ENCODE measurements at places on chromosomes 11 and 22. TPM values are rescaled to one million over a fixed set of nuclear protein-coding genes. Genes with fewer than 3 reads are reported as not detected.
A peak's percentile ranks its signal among the peaks of the same experiment; 100 is the strongest.

- peak; percentile 73 for DNase-seq
Observed at GRCh38 chr11:6646576-6646917, 9.1 kb downstream of the DCHS1 start.

DNA sequence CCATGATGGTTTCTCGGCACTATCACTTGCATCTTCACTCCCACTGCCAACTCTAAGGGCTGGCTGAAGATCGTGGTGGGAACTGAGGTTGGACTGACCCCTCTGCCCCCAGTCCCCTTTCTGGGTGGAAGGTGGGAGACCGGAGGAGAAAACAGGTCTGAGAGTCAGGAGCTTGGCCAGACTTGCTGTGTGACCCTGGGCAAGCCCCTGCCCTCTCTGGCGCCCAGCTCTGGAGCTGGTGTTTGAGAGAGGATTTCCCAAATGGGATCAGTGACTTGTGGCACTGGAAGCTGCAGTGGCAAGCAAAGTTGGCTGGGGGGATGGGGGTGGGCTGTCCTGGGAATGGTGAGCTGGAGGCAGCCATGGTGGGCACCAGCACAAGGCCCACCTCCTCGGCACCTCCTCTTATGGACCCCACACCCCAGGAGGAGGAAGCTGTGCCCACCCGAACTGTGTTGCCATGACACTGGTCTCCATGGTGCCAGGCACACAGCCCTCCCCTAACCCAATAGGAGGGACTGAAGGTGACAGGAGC, 6.5 kb upstream of the PDE2A start:
- no peak for DNase-seq

DNA sequence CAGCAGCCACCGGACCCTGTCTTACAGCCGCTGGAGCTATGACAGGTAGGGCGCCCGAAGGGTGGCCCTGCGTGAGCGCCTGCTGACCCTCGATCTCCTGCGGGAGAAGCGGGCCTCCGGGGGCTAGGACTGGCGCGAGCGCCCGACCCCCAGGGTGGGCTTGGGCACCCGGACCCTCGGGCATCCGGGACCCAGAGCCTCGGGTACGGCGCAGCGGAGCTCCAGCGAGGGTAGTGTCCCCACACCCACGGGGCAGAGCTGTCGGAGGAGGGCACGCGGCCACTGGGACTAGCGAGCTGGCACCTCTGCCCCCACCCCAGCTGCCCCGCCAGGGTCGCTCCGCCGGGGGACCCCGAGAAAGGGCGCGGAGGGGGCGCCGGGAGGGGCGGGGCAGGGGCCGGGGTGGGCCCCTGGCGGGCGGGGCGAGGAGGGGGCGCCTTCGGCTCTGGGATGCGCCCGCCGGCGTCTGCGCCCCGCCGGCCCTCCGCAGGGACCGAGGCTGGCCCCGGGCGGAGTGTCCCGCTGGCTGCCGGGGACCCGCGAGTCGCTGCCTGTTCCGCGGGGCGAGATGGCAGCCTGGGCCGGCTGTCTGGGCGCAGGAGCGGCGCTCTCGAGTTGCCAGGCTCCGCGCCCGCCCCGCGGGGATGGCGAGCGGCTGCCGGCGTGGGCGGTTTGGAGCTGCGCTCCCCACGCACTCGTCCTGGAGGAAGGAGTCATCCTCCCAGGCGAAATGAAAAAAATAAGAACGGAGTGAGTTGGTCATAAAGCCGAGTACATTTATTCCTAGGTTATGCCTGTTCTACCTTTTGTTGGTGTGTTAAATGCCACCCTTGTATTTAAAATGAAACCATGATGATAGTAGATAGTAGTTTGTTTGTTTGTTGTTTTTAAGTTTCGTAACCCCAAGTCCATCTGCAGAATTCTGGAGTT, 32.4 kb downstream of the EIF3F start:
- peak; percentile 59 for DNase-seq

- DNase-seq = no peak
Observed at GRCh38 chr11:17385926-17386325, 2.5 kb downstream of the KCNJ11 start.

- DNase-seq = no peak
Observed at GRCh38 chr11:131691181-131692041, 321.0 kb downstream of the NTM start.

- DNase-seq = no peak
Observed at GRCh38 chr22:26443901-26444690, 15.0 kb downstream of the ASPHD2 start.

GRCh38 chr11:120399307-120399706, 63.1 kb downstream of the ARHGEF12 start:
- DNase-seq = no peak

DNA sequence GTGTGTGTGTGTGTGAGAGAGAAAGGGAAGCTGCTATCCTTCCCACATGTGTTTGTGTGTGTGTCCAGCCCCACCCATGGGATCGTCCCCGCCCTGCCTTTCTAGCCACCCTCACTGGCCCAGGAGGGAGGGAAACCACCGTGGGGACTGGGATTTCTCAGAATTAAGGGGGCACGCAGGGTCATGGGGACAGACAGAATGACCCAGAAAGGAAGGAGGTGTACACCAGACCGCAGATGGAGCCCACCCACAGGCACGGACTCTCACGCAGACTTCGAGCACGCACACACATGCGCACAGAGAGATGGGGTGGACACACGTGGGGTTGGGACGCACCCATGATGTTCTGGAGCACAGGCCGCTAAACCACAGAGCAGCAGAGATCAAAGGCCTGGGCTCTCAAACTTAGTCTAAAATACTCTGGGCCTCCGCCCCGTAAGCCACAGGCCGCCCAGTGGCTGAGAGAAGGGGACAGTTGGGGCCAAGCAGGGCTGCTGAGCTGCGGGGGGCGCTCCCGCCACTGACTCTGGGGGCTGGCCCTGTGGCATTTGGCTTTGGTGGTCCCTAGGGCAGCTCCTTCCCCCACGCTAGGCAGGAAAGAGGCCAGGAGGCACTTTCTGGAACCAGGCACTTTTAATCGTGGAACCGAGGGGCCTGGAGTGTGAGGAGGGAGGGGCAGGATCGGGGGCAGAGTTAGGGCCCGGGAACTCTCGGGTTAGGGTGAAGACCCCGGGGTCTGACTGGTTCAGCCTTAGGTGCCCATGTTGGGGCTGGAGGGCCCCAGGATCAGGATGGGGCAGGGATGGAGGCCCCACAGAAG, 1.5 kb downstream of the IFITM5 start:
- peak; percentile 36 for DNase-seq

GRCh38 chr11:100857236-100858005, 170.3 kb downstream of the ARHGAP42 start:
- DNase-seq = no peak

- no peak for DNase-seq
Observed at GRCh38 chr22:20951932-20952380, 15.1 kb upstream of the AIFM3 start.

- no peak for DNase-seq
Observed at GRCh38 chr22:47307326-47307725, 544.9 kb downstream of the TBC1D22A start.

- DNase-seq = no peak
Observed at GRCh38 chr11:115469361-115469760, 34.9 kb downstream of the CADM1 start.

GRCh38 chr11:75826461-75827230, 11.6 kb downstream of the UVRAG start:
- no peak for DNase-seq

- DNase-seq = no peak
Observed at GRCh38 chr11:75632450-75632849, 36.4 kb downstream of the MAP6 start.

DNA sequence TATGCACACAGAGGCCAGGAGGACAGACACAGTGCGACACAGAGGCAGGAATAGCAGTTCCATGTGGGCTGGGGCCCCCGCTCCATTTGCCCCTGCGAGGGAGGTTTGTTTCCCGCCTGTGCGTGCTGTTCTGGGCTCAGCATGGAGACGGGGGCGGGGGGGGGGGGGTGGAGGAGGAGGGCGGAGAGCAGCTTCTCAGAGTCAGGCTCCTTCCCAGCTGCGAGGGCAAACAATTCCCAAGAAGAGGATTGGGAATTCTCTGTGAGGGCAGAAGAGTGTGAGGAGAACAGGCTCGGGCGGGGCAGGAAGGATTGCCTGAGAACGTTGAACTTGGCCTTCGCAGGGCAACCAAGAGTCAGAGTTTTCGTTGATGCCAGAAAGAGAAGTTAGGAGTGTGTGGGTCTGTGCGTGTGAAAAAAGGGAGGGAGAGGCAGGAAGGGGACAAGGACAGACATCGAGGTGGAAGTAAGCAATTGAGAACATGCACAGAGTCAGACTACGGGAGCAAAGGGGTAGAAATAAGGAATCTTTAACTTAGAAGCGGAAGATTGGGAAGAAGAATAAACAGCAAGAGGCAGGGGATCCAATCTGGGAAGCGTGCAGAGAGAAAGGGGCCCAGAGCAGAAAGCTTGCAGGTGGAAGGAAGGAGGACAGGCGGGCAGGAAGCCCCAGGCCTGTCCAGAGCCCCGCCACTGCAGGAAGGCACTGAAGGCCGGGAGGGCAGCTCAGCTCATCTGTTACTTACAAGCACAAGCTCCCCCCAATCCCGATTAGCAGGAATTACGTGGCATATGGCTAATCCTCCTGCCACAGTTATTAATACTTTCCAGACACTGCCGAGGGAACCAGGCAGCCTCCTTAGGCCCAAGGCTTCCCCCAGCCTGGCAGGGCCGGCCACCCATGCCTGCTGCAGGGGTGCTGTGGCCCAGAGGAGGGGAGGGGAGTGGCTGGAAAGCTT, 15.6 kb upstream of the JAM3 start:
- DNase-seq = no peak

DNA sequence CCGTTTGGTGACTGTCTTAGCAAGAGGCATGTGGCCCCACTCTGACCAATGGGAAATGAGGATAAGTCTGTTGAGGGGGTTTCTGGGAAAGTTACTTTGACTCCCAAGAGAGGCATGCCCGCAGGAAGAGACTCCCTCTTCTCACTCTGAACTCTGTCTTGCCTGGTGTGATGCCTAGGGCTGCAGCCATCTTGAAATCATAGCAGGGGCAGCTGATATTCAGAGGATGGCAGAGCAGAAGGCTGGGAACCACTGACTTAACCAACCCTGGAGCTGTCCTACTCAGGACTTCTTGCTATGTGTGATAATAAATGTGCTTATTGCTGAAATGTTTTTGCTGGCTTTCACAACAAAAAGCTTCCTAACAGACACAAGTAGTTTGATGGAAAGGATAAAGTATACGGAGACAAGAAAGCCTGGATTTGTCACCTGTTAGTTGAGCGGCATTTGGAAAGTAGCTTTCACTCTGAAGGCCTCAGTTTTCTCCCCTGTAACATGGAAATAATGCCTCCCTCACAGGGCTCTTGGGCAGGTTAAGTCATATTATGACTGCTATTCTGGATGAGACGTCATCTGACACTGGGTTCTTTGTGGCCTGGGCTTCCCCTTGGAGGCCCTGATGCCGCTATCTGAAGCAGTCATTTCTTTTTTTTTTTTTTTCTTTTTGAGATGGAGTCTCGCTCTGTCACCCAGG, 128.5 kb downstream of the CEP164 start:
- DNase-seq = no peak

- DNase-seq = no peak
Observed at GRCh38 chr11:46332568-46333393, 14.5 kb upstream of the DGKZ start.

- no peak for DNase-seq
Observed at GRCh38 chr11:26025676-26026075, 306.3 kb upstream of the ANO3 start.

- DNase-seq = no peak
Observed at GRCh38 chr11:126229858-126230540, 18.4 kb downstream of the FAM118B start.

DNA sequence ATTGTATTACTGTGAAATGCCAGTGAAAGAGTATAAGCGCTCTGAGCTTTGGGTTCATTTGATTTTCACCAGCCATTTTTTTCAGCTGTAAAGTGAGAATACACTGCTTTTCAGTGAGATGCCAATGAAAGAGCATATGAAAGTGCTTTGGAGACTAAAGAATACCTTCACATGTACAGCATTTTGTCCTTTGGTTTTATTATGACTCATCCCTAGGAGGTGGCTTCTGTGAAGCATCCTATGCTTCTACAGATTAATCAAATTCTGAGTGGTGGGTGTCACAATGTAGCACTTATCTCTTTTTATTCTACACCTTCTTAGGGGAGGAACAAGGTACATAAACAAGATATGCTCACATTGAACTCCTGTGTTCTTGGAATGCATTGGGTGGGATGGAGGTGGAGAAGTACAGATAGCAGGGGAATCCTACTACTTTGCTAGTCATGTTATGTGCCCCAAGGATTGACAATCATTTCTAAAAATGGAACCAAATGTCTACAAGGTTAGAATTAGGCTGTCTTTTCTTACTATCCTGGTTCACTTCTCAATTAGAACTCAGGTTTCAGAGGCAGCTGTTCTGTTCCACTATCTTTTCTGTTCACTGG, 18.7 kb downstream of the TRIM44 start:
- no peak for DNase-seq

DNA sequence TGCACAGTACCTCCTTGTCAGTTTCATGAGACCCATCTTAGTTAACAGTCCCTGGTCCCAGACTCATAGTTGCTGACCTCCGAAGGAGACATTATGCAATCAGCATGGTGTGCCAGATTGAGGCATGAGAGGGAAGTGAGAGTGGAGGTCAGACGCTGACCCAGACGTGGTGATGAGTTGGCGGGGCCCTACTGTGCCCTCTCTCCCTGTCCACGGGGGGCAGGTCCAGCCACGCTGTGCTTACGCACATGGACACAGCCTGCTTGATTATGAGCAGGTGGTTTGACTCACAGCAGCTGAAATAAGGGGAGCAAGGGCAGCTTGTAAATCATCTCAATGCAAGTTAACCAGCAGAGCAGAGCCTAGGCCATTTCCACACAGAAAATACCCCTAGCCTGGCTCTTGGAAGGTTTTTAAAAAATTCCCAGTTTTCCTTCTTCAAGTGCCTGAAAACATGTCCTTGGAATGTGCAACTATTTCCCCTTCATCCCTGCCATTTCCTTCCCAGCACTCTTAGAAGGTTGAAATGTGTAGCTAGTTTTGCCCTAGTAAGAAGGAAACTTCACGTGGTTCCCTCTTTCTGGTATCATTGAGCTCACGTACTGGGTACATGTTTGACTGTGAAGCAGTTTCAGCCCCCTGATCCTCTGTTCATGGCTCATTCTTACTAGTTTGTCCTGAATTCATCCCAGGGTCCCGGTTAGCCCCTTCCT, 122.6 kb upstream of the SORL1-AS1 start:
- peak; percentile 90 for DNase-seq

- DNase-seq = no peak
Observed at GRCh38 chr11:30474151-30474954, 111.8 kb downstream of the MPPED2 start.

TRIM51 gene
- not detected for polyA plus RNA-seq

DNAJC4 gene
- polyA plus RNA-seq = 69.1 TPM

PISD gene
- 19.4 TPM for polyA plus RNA-seq

MYO7A gene
- 4.8 TPM for polyA plus RNA-seq
